Activated naive CD8-positive, alpha-beta T cell treated with anti-CD3 and anti-CD28 coated beads for 36 hours (primary cell): ENCODE measurements at places on chromosomes 11 and 22.

- no peak for DNase-seq
Observed at GRCh38 chr11:118000850-118001228, 14.6 kb downstream of the IL10RA start.

GRCh38 chr11:127451861-127452260, 451.3 kb upstream of the KIRREL3 start:
- DNase-seq, result no peak

DNA sequence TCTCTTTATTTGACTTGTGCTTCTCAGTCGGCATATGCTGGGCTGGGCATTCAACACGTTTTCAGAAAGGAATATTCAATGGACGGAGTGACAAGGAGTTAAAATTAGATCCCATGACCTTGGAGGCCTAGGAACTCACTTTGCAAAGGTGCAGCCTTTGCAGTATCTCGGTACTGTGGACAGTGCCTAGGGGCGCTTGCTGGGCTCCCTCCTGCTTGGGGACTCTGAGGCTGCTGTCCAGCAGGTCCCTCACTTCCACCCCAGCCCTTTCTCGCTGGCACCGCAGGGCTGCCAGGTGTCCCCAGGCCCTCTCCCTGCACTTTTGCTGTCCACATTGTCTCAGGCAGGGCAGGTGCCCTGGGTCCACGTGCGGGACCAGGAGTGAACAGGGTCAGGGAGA, 255.5 kb upstream of the B3GAT1 start:
- DNase-seq, result no peak

- no peak for DNase-seq
Observed at GRCh38 chr22:28297504-28297903, 378.4 kb upstream of the PITPNB start.

GRCh38 chr11:27699926-27700350, 317 bp downstream of the BDNF start:
- no peak for DNase-seq

DNA sequence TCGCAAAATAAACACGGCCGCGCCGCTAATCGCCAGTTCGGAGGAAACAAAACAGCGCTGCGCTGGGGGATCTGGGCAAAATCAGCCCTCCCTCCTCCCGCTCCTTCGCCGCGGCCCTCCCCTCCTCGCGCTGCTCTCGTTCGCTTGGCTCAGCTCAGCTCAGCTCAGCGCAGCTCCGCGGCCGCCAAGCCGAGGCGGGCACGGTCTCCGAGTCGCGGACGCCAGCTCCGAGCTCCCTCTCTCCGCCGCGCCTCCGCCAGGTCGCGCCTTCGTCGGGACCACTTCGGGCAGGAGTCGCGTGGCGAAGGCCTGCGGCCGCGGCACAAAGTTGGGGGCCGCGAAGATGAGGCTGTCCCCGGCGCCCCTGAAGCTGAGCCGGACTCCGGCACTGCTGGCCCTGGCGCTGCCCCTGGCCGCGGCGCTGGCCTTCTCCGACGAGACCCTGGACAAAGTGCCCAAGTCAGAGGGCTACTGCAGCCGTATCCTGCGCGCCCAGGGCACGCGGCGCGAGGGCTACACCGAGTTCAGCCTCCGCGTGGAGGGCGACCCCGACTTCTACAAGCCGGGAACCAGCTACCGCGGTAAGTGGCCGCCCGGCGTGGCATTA, at the start of gene SPON1:
Gene SPON1 (plus strand): TSS at position 162 of the 607 bp plus-strand sequence. CDS start 182 bp downstream, at position 344.
- peak; percentile 60 for DNase-seq

- DNase-seq, result no peak
Observed at GRCh38 chr11:42169191-42169590, 709.7 kb upstream of the LRRC4C start.

DNA sequence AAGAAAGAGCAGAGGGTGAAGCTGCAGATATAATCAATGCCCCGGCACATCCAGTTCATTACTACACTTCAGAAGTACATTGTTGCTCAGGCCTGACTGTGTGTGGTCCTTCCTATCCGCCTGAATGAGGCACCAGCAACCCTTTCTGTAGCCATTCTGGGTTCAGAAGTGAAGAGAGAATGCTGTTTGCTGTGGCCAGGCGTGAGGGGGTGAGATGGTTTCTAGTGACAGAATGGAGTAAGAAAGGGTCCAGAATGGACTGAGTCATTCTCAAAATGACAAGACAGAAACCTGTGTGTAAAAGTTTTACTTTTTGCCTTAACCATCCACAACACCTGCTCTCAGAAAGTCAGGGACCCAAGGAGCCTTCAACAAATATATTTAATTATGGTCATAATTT, 334.8 kb downstream of the GUCY1A2 start:
- DNase-seq, result no peak

GRCh38 chr11:93278976-93279375, 51.6 kb upstream of the DEUP1 start:
- DNase-seq, result no peak

- no peak for DNase-seq
Observed at GRCh38 chr11:86184728-86185380, 59.7 kb upstream of the EED start.

GRCh38 chr11:72079819-72080325, 470 bp downstream of the NUMA1 start:
- no peak for DNase-seq

DNA sequence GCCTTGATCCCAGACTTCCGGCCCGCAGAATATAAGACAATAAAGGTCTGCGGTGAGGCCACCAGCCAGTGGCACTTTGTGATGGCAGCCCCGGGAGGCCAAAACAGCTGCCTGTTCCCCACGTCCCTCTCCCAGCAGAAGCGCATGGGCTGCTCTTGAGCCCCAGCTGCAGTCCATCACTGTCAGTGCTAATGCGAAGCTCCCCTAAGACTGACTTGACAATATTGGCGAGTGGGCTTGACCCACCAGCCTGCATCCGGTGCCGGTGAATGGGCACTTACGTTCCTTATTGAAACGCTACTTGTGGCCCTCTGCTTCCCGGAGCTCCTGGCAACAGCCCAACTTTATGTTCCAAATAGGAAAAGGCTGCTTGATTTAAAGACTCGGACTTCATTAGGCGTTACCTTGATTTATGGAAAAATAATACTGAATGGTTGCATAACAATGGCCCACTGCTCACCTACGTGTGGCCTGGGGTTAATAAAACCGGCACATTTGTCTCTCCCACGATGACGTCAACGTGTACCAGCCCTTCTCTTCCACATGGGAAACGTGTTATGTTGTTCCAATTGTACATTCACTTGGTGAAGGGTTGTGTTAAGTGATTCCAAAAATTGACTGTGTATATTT, 93.4 kb upstream of the SEPTIN5 start:
- DNase-seq, result no peak

- DNase-seq, result no peak
Observed at GRCh38 chr11:47222696-47223095, 7.9 kb downstream of the DDB2 start.

DNA sequence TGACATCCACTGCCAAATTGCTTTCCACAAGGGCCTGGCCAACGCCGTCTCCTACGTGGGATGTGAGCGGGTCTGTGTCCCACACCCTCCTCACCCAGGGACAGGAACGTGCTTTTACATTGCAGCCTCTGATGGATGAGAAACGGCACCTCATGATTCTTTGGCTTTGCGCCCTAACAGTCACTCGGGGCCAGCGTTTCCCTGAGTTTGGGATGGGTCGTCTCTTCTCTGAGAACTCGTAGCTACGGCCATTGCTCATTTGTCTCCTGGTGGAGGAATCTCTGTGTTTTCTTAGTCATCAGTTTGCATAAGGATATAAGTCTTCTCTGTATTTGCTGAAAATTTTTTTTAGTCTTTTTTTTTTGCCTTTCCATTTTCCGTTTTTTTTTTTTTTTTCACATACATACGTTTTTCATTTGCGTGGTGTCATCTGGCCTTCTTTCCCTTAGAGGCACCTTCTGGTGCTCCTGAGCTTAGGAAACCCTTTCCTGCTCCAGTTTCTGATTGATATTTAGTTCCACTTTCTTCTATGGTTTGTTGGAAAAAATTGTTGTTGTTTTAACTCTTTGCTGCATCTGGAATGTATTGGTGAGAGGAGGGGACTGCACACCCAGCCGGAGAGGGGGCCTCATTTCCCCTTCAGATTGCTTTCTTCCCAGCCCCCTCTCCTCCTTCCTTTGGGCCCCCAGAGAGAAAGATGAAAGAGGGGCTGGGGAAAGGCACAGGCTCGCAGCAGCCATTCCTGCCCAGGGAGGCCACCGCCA, 12.0 kb downstream of the TNNT3 start:
- DNase-seq, result no peak

DNA sequence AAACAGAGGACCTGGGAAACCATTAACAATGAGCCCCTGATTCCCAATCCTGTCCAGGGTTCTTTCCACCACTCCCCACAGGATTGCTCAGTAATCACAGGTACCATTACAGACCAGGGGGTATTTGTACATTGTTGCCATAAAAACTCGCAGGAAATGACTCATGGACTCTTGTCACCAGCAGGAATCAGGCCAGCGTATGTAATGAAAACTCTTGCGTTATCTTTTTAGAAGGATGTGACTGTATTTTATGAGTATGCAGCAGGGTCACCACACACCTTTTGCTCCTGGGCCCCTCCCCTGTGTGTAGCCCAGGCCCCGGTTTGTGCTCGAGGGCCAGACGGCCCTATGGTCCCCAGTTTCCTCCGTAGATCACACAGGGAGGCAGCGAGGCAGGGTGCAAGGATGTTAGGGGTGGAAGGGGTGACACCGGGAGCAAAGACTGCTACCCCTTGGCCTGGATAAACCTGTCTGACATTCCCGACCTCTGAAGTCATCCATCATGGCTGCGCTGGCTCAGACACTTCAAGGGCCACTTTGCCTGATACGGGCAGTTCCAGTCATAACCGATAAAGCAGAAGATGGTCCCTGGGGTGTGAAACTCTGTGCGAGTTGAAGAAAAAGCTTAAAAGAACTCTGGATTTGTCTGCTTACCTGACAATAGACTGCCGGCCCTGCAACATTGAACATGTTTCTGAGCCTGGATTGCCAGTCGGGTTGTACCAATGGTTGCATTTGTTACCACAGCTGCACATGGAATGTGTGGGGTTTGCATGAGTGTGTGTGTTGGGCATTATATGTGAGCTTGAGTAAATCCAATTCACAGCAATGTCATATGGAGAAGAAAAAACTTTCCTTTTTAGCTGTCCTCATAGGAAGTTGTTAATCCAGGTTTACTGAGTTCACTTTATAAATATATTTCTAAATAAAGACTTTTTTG, 56.9 kb downstream of the MICAL2 start:
- DNase-seq, result no peak

DNA sequence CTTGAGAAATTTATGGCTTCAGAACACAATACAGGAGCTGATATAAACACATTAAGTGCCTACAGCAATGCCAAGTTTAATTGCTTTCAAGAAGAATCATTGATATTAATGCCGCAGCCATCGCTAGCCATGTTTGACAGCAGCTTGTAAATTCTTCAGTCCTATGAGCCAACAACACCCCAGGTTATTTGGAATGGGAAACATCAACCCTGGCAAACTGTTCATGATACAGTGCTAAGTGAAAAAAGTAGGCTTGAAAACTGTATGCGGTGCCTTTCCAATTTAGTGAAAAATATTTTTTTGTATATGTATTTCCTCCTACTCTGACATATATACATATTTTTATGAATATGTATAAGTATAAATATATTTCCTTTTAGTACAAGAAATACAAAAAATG, 142.6 kb downstream of the CSNK2A3 start:
- DNase-seq, result no peak

DNA sequence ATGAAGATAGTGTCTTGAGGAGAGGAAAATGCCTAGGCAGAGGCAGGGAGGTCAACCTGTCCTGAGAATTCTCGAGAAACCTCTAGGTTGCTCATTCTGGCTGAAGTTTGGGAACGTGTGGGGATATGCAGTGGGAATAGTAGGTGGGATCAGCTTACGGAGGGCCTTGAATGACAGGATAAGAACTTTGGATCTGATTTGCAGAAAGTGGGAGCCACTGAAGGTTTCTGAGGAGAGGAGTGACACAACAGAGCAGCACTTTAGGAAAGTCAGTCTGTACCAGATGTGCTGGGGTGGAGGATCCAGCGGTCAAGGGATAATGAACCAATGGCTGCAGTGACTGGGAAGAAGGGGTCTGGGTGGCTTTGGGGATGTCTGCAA, 2.4 kb downstream of the CD82 start:
- no peak for DNase-seq

DNA sequence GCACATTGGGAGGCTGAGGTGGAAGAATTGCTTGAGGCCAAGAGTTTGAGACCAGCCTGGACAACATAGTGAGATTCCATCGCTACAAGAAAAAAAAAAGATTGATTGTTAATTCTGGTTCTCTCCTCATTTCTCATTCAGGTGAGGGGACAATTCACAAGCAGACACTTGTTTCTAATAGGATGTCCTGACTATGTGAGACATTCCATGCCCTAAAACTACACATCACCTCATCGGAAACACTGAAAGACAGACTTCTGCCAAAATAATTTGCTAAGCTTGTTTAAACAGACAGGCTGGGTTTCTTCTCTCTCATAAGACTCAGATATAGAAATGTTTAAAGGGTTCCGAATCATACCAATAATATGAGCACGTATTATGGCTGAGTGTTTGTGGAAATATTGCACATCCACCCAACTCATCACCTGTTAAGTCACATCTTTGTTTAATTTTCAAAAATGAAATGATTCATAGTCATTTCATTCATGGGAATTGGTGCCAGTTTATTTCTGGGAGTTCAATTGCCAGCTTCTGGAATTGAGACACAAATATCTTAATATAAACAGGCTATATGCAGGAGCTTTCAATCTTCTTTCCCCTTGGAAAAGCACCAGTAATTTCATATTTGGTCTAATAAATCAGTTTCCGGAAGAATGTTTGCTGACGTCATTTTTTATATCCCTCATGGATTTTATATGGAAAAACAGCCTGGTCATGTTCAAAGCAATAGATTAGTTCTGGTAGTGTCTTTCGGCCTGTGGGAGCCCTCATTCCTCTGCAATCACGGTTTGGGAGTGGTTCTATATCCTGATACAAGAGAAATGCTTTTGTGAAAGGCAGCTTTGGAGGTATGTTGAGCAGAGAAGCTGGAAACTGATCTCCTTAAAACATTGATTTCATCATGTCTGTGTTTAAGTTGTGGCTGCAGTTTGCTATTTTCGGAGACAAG, 87.0 kb downstream of the BDNF start:
- DNase-seq, result no peak

DNA sequence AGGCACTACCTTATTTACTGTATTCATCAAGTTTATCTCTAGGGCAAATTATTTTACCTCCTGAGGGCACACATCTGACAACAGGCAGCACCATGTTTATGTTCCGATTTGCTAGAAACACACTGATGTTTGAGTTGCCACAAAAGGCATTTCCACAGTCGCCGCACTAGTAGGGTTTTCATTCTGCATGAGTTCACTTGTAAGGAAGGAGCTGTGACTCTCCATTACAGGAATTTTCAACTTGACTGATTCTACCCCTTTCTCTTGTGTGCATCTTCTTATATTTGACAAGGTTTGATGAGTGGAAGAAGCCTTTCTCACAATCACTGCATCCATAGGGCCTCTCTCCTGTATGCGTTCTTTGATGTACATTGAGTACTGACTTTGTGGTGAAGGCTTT, 455.9 kb upstream of the CNTN5 start:
- DNase-seq, result no peak

DNA sequence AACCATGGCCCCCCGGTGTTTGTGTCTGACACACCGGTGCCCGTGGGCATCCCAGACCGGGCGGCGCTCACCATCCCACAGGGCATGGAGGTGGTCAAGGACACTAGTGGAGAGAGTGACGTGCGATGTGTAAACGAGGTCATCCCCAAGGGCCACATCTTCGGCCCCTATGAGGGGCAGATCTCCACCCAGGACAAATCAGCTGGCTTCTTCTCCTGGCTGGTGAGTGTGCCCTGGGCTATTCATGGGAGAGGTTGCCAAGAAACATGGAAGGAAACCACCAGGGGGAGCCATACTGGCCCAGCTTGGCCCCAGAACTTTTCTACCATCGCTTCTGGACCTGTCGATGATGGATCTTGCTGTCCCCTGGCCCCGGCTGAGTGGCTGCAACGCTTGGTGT, 36.5 kb downstream of the PRDM11 start:
- no peak for DNase-seq

GRCh38 chr11:46256540-46257001, 20.9 kb upstream of the CREB3L1 start:
- DNase-seq, result no peak
